Naive thymus-derived CD8-positive, alpha-beta T cell (primary cell): ENCODE measurements at places on chromosomes 11 and 22.

DNA sequence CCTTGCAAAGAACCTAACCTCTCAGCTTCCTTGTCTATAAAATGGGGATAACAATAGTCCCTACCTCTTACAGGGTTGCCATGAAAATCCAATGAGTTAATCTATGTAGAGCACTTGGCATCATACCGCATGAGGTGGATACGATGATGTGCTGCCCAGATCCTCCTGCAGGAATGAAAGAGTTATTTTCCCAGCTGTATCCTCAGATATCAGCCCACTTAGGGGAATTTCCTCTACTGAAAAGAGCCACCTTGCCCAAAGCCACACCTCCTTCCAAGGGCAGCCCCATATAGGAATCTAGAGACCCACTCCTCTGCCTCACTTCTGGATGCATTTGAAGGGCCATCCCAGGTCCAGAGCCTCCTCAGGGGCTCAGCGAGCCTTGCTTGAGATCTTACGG, 128.4 kb downstream of the CCDC81 start:
- DNase-seq: no peak

DNA sequence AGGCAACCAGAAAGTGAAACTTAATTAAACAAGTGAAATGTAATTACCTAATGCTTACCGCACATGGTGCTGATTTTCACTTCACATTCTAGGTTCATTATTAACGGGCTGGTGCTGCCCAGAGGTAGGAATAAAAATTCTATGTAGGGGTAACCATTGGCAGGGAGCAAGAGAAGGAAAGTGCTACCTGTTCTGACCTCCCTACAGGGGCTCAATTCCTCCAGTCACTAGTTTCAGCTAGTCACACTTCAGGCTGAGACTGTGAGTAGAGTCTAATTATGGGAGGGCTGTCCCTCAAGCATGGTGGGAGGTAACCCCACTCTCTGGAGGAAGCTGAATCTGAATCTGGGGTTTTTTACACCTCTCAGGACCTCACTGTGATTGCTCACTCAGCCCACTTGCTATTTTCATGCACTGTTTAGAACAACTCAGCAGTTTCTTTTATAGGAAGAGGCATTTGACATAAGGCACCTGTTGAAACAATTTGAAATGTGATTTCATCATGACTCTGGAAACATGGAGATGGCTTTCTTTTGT, 75.4 kb downstream of the MAML2 start:
- no peak for DNase-seq

DNA sequence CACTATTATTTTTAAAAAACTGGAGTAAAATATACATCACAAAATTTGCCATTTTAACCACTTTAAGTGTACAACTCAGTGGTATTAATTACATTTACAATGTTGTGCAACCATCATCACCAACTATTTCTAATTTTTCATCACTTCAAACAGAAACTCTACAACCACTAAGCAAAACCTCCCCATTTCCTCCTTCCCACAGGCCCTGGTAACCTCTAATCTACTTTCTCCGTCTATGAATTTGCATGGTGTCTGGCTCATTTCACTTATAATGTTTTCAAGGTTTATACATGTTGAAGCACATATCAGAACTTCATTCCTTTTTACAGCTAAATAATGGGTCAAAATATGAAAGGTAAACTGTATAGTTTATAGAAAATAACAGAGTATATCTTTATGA, 24.4 kb downstream of the DDI1 start:
- no peak for DNase-seq

- no peak for DNase-seq
These were observed 983.9 kb upstream of the CNTN5 start for GRCh38 chr11:98036810-98037209.

DNA sequence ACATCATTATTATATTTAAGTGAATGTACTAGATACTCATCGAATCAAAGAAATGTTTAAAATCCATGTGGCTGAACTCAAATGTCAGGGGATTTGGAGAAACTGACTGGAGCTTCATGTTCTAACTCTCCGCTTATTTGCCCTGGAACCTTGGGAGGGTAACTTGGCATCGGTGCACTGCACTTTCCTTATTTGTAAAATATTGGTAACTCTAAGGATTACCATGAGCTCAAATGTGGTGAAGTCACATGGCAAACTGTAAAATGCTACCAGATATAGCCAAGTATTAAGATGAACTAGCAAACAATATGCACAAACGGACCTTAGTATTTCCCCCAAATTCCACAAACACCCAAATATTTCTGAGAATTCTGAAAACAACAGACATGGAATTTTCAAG, 75.6 kb downstream of the ETS1 start:
- DNase-seq: no peak

DNA sequence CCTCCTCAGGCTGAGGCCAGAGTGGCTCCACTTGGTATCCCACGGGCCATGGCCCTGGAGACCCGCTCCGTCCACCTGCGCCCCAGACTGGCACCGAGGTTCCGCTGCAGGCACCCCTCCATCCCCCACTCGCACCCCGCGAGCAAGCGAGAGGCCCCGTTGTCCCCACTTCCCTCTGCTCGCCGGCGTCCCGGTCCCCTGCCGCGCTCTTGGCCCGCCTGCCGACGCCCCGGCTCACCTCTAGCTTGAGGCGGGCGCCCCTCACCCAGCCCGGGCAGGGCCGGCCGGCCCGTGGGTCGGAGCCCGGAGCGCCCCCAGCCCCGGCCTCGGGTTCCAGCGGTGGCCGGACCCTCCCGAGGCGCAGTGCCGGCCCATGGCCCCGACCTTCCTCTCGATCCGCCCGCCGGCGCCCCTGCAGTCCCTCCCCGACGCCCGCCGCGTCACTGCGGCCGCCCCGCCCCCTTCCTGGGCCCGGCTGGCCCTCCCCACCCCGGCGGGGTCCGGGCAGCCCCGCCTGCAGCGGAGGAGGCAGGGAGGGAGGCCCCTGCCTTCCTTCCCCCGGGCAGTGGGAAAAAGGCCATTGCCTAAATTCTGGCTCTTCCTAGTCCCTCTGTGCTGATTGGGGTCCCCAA, at the start of gene PITPNM1:
Gene PITPNM1, minus strand, starts transcription at position 414 of the 632 bp plus-strand sequence. CDS start 1,183 bp downstream, outside the sequence.
- peak; percentile 65 for DNase-seq

- no peak for DNase-seq
These were observed 26.9 kb downstream of the PPP2R1B start for GRCh38 chr11:111739299-111739698.

- no peak for DNase-seq
These were observed 761 bp upstream of the TMEM25 start for GRCh38 chr11:118530180-118530682.

DNA sequence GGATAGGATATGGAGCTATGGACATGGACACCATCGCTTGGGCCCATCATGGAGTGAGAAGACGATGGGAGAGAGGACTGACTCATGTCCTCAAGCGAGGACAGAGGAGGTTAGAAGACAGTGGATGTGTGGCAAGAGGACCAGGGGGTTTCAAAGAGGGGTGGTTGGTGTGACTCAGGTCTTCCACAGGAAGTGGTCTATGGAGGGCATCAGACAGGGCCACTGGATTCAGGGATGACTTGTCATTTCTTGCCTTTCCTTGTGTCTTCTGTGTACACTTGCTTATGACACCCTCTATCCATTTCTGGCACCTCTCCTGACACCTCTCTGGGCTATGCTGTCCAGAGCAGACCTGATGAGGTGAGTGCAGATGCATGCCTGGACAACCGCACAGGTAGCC, 115.4 kb downstream of the OSBP2 start:
- DNase-seq: no peak
